Tibial artery (tissue), 4 donors: ENCODE measurements at places on chromosomes 12 and 14.

DNA sequence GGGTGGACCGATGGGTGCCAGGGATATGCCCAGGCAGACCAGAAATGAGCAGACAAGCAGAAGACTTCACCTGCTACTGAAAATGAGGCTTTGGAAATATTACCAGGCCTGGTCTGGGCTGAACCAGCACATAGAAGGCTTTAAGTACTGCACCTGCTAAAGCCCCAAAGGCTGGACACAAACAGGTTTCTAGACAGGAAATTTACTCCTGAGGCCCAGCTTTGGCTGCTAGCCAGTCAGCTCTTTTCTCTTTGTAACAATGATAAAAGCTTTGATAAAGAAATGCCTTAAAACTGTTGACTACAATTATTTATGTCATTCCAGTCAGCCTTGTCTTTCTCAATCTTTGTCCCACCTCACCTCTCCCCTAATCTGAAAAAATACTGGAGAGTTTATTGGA is 228.9 kb upstream of the EGLN3 start:
- H3K4me3 ChIP-seq, result no peak overlapping the region
- H3K4me1 ChIP-seq, result no peaks in the 10 kb centered on the region
- no peak for DNase-seq
- no peaks in the 10 kb centered on the region for H3K27me3 ChIP-seq
- no peak overlapping the region for H3K27ac ChIP-seq
- no peaks in the 10 kb centered on the region for H3K36me3 ChIP-seq

DNA sequence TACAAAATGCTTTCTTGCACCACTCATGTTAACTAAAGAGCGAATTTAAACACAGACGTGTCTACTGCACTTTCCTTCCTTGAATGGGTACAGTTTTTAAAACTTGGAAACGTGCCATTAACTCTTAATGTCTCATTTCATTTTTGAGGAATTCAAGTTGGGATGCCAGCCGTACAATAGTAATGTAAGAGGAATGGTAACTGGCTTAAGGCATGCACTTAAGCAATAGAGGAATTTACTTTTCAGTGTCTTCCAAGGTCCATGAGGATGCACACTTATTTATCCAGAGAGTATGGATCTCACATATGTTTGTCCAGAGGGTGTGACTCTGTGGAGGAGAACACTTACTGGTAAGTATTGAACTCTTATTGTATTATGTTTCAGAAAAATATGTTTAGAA is 52.9 kb downstream of the PPP4R4 start:
- no peaks in the 10 kb centered on the region for H3K4me1 ChIP-seq
- DNase-seq, result no peak
- no peaks in the 10 kb centered on the region for H3K36me3 ChIP-seq
- no peaks in the 10 kb centered on the region for H3K27me3 ChIP-seq
- H3K27ac ChIP-seq, result no peak overlapping the region

GRCh38 chr12:109732321-109733305 is 19.0 kb downstream of the FAM222A start:
- DNase-seq, result peak; percentile 59
- H3K27me3 ChIP-seq, result no peaks in the 10 kb centered on the region
- H3K36me3 ChIP-seq, result no peaks in the 10 kb centered on the region
- no peak overlapping the region for H3K27ac ChIP-seq
- no peak overlapping the region for H3K4me3 ChIP-seq

DNA sequence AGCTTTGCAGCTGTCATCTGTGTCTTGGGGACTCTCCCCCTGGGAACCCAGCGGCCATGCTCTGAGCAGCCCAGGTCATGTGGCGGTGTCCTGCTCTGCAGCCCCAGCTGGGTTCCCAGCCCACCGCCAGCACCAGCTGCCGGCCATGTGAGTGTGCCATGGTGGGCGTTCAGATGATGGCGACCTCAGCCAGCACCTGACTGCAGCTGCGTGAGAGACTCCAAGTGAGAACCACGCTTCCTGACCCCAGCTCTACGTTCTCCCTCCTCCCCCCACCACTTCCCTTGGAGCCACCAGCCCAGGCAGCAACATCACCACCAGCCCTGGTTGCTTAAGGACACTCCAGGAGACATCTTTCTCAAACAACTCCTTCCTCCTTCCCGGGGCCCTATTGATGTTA is 68.8 kb downstream of the SLC24A4 start:
- DNase-seq, result no peak
- H3K27me3 ChIP-seq, result no peaks in the 10 kb centered on the region
- no peak overlapping the region for H3K27ac ChIP-seq
- no peaks in the 10 kb centered on the region for H3K4me1 ChIP-seq

- H3K27me3 ChIP-seq, result no peaks in the 10 kb centered on the region
- H3K4me1 ChIP-seq, result no peaks in the 10 kb centered on the region
- peak overlapping the region; percentile 85 for H3K27ac ChIP-seq
Observed at GRCh38 chr12:120115692-120116440, 687 bp downstream of the RAB35 start.

DNA sequence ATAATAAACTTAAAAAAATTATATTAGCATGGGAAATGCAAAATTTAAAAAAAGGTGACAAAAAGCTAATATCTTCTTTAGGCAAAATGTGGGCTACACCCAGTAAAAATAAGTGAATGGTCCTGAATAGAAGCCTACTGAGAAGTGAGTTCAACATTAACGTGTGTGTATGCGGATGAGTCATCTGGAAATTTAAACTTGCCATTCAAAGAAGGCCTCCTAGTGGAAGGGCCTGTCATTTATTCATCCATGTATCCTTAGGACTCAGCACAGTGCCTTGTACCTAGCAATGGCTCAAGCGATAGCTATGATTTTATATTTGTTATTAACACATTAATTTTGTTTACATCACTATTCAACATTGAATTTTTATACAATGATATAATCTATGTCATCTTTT is 226.2 kb downstream of the NUBPL start:
- H3K4me1 ChIP-seq, result no peaks in the 10 kb centered on the region
- no peaks in the 10 kb centered on the region for H3K36me3 ChIP-seq
- no peaks in the 10 kb centered on the region for H3K27me3 ChIP-seq
- DNase-seq, result no peak
- H3K4me3 ChIP-seq, result no peak overlapping the region

GRCh38 chr12:111024205-111024801 is 103.9 kb upstream of the MYL2 start:
- H3K27ac ChIP-seq, result no peak overlapping the region
- no peaks in the 10 kb centered on the region for H3K27me3 ChIP-seq

- H3K27me3 ChIP-seq, result no peaks in the 10 kb centered on the region
- no peak for DNase-seq
- peaks cover 26% of the 10 kb centered on the region for H3K4me1 ChIP-seq
- H3K27ac ChIP-seq, result no peak overlapping the region
- no peak overlapping the region for H3K4me3 ChIP-seq
Observed at GRCh38 chr14:24150567-24150966, 3.3 kb downstream of the RNF31 start.

- no peaks in the 10 kb centered on the region for H3K36me3 ChIP-seq
- DNase-seq, result no peak
- H3K4me3 ChIP-seq, result no peak overlapping the region
- H3K4me1 ChIP-seq, result no peaks in the 10 kb centered on the region
Observed at GRCh38 chr14:85344171-85344570, 185.8 kb upstream of the FLRT2 start.

GRCh38 chr12:117533687-117534086 is 172.3 kb upstream of the NOS1 start:
- no peak overlapping the region for H3K27ac ChIP-seq
- H3K36me3 ChIP-seq, result no peaks in the 10 kb centered on the region
- no peak overlapping the region for H3K4me3 ChIP-seq

DNA sequence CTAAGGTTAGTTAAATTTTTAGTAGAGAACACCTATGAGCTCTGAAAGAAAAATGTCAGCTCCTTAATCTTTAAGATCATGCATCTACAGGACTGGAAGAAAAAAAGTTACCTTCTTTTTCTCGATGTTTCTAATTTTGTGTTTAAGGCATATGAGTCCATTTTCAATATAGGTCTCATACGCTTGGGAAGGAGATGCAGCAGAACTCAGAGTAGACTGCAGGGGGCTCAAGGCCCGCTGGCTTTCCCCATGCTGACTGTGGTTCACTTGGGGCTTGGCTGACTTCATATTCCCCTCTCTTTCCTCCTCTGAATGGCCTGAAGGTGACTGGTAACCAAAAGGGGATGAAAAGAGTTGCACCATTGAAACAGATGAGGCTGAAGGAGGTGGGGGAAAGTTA is 1.5 kb downstream of the CAPRIN2 start:
- no peaks in the 10 kb centered on the region for H3K27me3 ChIP-seq
- H3K4me1 ChIP-seq, result peaks cover 24% of the 10 kb centered on the region
- peak overlapping the region; percentile 78 for H3K4me3 ChIP-seq
- no peak for DNase-seq
- H3K27ac ChIP-seq, result peak overlapping the region; percentile 78
- H3K36me3 ChIP-seq, result no peaks in the 10 kb centered on the region

- DNase-seq, result no peak
- no peaks in the 10 kb centered on the region for H3K27me3 ChIP-seq
- no peak overlapping the region for H3K4me3 ChIP-seq
Observed at GRCh38 chr12:105721891-105722290, 391.4 kb downstream of the C12orf75 start.

GRCh38 chr14:59919570-59920377 is at the start of gene LRRC9:
LRRC9 (plus strand) TSS chr14:59920144.
- no peak for DNase-seq

DNA sequence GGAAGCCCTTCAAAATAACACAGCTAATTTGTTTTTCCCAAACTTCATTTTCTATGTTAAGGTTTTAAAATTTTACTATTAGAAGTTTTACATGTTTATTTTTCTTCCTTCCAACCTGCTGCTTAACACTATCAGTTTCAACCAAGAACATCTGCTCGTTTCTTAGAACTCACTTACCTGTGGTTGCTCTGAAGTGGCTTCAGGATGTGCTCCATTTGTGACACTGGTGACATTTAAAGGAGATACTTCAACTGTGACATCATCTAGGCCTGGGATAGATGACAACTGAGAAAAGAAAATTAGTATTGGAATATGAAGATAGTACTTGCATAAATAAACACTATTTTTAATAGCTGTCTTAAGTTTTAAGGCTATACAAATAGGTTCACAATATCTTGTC is 17.9 kb downstream of the WASHC3 start:
- peaks cover 78% of the 10 kb centered on the region for H3K36me3 ChIP-seq
- H3K4me1 ChIP-seq, result no peaks in the 10 kb centered on the region
- H3K27ac ChIP-seq, result no peak overlapping the region
- H3K4me3 ChIP-seq, result no peak overlapping the region
- DNase-seq, result no peak
- no peaks in the 10 kb centered on the region for H3K27me3 ChIP-seq

DNA sequence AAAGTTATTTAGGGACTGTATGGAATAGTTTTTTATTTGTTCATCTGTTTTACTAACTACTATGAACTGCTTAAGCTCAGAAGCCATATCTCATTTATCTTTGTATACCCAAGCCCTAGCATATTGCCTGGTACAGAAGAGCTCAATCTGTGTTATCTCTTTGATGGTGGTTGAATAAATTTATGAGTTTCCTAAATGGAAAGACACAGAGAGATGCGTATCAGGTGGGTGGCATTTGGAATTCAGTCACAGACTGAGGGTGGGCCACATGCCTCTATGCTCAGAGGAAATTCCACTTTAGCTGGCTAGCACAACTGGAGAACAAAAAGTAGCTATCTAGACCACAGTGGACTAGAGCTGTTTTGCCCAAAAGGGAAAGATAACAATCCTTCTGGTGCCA is 145.5 kb downstream of the SLC6A15 start:
- H3K36me3 ChIP-seq, result no peaks in the 10 kb centered on the region
- no peak overlapping the region for H3K27ac ChIP-seq
- no peaks in the 10 kb centered on the region for H3K4me1 ChIP-seq
- no peaks in the 10 kb centered on the region for H3K27me3 ChIP-seq
- DNase-seq, result no peak

- H3K4me3 ChIP-seq, result no peak overlapping the region
- no peaks in the 10 kb centered on the region for H3K36me3 ChIP-seq
- DNase-seq, result no peak
- no peaks in the 10 kb centered on the region for H3K4me1 ChIP-seq
- no peak overlapping the region for H3K27ac ChIP-seq
Observed at GRCh38 chr12:120048263-120048662, 59.2 kb downstream of the BICDL1 start.

DNA sequence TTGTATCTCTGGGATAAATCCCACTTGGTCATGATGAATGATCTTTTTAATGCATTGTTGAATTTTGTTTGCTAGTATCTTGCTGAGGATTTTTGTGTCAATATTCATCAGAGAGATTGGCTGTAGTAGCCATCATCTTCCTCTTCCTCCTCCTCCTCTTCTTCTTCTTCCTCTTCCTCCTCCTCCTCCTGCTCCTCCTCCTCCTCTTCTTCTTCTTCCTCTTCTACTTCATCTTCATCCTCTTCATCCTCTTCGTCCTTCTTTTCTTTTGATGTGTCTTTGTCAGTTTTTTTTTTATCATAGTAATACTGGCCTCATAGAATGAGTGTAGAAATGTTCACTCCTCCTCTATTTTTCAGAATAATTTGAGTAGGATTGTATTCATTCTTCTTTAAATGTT is 15.4 kb upstream of the PPM1H start:
- no peak for DNase-seq
- H3K27ac ChIP-seq, result no peak overlapping the region
- no peaks in the 10 kb centered on the region for H3K27me3 ChIP-seq
- H3K4me1 ChIP-seq, result no peaks in the 10 kb centered on the region
- H3K4me3 ChIP-seq, result no peak overlapping the region

- no peak overlapping the region for H3K4me3 ChIP-seq
- H3K36me3 ChIP-seq, result no peaks in the 10 kb centered on the region
- H3K27me3 ChIP-seq, result peaks cover 28% of the 10 kb centered on the region
- H3K27ac ChIP-seq, result no peak overlapping the region
- DNase-seq, result no peak
- peaks cover 4% of the 10 kb centered on the region for H3K4me1 ChIP-seq
Observed at GRCh38 chr12:57011438-57012424, 4.6 kb downstream of the TAC3 start.

GRCh38 chr14:21852061-21852664 is 178.5 kb upstream of the OR4E1 start:
- H3K36me3 ChIP-seq, result no peaks in the 10 kb centered on the region
- H3K27me3 ChIP-seq, result no peaks in the 10 kb centered on the region
- no peak overlapping the region for H3K4me3 ChIP-seq

DNA sequence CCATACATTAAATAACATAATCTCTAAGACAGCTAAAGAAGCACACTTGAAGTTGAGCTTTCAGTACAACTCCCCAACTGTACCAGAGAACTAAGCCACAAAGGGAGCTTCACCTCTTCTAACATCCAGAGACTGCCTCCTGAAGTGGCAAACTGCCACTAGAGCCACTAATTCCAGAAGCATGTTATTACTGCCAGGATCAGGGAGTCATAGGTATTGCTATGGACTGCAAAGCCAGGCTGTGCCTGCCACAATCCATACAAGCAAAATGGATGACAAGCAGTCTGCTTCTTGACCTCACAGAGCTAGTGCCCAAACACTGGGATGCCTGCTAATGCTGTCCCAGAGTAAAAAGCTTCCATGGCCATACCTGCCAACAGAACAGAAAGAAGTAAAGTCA is 160.1 kb downstream of the STXBP6 start:
- H3K27ac ChIP-seq, result no peak overlapping the region
- no peak overlapping the region for H3K4me3 ChIP-seq
- peaks cover 7% of the 10 kb centered on the region for H3K4me1 ChIP-seq
- H3K36me3 ChIP-seq, result no peaks in the 10 kb centered on the region
- no peak for DNase-seq
